ENCODE measurements at places on chromosomes 12 and 14.

- no peak for DNase-seq
Observed at GRCh38 chr12:18546399-18546798, 191.4 kb downstream of the PLCZ1 start.

GRCh38 chr14:34668111-34668510 is 38.2 kb upstream of the SNX6 start:
- no peak for DNase-seq

GRCh38 chr12:88982694-88983093 is 369.6 kb downstream of the DUSP6 start:
- no peak for DNase-seq

GRCh38 chr12:95709152-95709551 is 81.4 kb downstream of the NTN4 start:
- DNase-seq = no peak

DNA sequence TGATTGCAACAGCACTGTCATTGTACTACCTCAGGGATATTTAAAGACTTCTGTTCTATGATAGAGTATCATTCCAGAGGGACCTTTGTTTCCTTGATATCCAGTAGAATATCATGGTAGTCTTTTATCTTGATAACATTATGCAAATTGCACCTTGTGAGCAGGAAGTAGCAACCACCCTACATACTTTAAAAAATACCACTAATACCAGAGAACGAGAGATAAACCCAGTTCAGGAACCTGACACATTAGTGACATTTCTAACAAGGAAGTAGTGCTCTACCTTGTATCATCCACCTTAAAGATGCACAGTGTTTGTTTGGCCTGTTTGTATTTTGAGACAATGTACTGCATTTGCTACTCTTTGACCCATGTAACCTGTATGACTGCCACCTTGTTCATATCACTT is 8.8 kb upstream of the MAP4K5 start:
- DNase-seq = no peak

GRCh38 chr12:50005175-50005574 is 20.1 kb downstream of the RACGAP1 start:
- DNase-seq = no peak

DNA sequence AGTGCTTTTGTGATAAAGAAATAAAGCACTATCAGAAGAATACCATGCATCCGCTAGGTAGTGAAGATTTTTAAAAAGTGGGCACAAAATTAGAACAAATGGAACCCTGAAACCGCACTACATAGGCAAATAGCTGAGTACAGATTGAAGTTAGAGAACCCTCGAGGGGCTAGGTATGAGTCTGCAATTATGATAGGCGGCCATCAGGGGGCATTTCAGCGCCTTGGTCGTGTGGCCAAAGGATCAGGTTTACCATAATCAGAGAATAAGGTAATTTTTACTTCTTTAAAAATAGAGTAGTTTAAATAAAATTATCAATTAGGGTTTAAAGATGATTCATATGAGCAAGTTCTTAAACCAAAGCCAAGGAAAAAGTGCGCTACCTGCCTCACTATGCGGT is 129.8 kb downstream of the TMX1 start:
- DNase-seq = no peak

- DNase-seq = no peak
Observed at GRCh38 chr12:116597886-116598285, 38.7 kb downstream of the MAP1LC3B2 start.
